ENCODE measurements at places on chromosomes 6 and 20. TPM values are rescaled to one million over a fixed set of nuclear protein-coding genes. Genes with fewer than 3 reads are reported as not detected.

DNA sequence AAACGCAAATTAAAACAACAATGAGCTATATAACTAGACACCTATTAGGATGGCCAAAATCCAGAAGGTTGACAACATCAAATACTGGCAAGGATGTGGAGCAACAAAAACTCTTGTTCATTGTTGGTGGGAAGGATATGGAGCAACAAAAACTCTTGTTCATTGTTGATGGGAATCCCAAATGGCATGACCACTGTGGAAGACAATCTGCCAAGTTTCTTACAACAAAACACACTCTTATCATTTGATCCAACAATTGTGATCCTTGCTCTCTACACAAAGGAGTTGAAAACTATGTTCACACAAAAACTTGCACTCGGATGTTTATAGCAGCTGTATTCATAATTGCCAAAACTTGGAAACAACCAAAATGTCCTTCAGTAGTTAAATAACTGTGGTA, 61.8 kb upstream of the LAMA2 start:
- no peak for DNase-seq

GRCh38 chr6:39812853-39813533, 20.8 kb downstream of the DAAM2 start:
- DNase-seq: peak; percentile 70

- DNase-seq: no peak
Measured at GRCh38 chr6:169785566-169785965, 34.1 kb downstream of the ERMARD start.

DNA sequence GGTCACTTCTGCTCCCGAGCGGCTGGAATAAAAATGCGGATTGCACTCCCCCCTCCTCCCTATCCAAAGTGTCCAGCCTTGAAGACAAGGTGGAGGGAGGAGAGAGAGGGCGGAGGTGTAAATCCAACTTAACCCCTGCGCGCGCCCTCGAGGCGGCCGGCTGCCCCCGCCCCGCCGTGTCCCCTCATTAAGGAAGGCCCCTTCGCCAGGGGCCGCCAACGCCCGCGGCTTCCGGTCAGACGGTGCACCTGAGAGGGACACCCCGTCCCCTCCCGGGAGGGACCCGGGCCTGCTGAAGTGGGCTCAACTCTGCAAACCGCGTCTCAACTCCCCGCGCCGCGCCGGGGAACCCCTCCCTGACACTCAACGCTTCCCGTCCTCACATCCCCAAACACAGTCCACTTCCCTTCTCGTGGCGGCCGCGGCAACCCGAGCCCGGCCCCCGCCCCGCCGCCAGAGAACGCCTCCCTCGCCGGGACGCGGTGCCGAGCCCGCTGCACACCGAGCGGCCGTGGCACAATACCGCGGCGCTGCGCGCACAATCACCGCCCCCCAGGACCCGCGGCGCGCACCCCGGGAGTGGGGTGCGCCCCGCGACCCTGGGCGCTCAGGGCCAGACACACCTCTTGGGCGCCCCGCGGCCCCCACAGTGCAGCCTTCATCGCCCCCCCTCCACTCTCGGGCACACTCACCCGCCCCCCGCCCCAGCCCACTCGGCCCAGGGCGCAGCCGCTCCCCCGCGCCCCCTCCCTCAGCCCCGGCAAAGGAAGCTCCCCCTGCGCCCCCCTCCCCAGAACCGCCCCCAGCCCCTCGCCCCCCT, 102.5 kb downstream of the NOL4L start:
- peak; percentile 69 for DNase-seq

DNA sequence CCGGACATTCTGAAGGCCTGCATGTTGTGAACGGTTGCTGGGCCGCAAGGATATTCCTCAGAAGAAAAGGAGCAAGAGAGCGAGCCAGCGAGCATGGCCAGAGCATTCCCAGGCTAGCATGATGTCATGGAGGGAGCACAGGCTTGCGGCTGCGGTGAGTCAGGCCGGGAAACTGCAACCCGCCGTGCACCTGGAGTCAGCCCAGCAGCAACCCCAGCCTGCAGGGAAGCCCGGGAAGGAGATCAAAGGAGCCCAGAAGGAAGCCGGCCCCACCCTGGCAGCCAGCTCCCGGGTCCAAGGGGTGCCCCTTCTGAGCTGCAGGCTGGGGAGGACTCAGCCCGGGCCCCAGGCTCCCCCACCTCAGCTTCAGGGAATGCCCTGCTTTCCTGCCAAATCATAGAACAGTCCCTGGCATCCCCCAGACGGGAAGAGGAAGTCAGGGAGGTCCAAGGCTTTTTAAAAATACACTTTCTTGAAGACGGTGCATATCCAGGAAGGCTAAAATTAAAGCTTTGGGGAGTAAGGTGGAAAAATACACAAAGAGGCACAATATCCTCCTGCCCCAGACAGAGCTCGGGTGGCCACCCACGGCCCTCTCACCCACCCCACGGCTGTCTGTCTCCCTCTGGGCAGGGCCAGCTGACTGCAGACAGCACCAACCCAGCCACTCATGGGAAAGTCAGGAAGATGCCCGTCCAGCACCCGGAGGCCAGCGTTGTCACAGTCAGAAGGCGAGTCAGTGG, 53.7 kb downstream of the BMP7 start:
- DNase-seq: no peak

DNA sequence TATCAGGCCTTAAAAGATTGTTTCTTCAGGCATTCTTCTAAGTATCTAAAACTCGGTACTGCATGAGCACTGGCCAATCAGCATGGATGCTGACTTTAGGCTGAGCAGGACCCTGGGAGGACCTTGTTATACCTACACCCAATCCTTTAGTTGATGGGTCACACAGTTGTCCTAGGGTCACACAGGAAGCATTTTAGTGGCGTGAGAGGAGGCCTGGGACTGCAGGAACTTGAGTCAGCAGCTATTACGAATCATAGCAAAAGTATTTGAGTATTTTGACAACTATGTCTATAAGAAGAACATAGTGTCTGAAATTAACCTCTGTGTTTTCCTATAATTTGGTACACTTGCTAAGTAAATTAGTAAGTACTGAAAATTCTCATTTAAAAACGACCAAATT, 741.4 kb downstream of the HACE1 start:
- no peak for DNase-seq

GRCh38 chr6:77334093-77334492, 129.2 kb downstream of the HTR1B start:
- DNase-seq: no peak

- DNase-seq: no peak
Measured at GRCh38 chr6:166496460-166496859, 90.0 kb downstream of the RAMACL start.

GRCh38 chr6:87723170-87724078, 21.4 kb upstream of the AKIRIN2 start:
- DNase-seq: peak; percentile 84

GRCh38 chr6:17677602-17678001, 29.1 kb downstream of the NUP153 start:
- no peak for DNase-seq

The GID8 gene
- 24.1 TPM for total RNA-seq

The PTCRA gene
- 10.7 TPM for total RNA-seq

The ETV7 gene
- 2.0 TPM for total RNA-seq
